ENCODE measurements at places on chromosomes 3 and 15.
A peak's percentile ranks its signal among the peaks of the same experiment; 100 is the strongest.

GRCh38 chr3:101667844-101668243 lies 9.1 kb downstream of the ZBTB11 start:
- no peak for DNase-seq

- peak; percentile 44 for DNase-seq
Measured at GRCh38 chr3:72155391-72156064, 370.6 kb upstream of the PROK2 start.

- DNase-seq: no peak
Measured at GRCh38 chr3:7710284-7710683, 791.3 kb upstream of the LMCD1 start.

GRCh38 chr3:173743111-173743510 lies 345.6 kb downstream of the NLGN1 start:
- no peak for DNase-seq

GRCh38 chr3:26596335-26596734 lies 26.2 kb upstream of the LRRC3B start:
- no peak for DNase-seq

DNA sequence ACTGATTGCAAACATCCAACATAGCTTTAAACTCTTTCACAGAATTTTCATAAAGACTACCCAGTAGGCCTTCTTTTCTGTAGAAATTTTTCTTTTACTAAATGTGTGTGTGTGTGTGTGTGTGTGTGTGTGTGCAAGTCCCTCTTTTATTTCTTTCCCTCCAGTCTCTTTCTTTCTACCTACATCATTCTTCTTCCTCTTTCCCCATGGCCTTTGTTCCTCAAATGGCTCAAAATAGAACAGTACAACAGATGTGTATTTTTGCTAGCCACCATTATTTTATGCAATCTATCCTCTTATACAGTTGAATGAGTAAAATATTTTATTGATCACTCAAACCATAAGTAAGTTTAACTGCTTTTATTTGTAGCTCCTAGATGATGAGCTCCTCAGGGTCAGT lies 76.4 kb downstream of the USF3 start:
- no peak for DNase-seq

DNA sequence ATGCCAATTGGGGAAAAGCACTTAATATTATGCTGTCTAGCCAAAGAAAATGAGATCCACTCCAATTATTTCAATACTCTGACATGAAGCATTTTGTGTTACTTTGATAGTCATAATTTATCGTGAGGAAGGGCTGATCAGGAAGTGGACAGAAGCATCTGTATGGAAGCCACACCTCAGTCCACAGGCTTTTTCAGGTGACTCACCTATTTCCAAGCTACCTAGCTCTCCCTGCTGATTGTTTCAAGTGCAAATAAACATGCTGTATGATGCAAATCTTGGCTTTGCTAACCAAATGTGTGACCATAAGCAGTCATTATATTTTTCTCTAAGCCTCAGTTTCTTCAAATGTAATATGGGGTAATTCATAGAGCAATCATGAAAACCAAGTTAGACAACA lies 30.8 kb upstream of the CPB1 start:
- no peak for DNase-seq

DNA sequence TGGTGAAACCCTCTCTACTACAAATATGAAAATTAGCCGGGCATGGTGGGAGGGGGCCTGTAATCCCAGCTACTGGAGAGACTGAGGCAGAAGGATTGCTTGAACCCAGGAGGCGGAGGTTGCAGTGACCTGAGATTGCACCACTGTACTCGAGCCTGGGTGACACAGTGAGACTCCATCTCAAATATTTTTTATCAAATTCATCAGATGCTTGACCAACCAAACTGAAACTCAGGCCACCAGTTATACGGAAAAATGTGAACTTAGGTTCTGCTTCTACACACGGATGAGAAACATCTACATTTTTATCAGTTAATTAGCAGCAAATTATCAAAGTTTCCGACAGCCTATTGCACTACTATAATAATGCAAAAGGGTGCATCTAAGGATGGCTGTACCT lies 4.8 kb downstream of the ARF4 start:
- DNase-seq: no peak

DNA sequence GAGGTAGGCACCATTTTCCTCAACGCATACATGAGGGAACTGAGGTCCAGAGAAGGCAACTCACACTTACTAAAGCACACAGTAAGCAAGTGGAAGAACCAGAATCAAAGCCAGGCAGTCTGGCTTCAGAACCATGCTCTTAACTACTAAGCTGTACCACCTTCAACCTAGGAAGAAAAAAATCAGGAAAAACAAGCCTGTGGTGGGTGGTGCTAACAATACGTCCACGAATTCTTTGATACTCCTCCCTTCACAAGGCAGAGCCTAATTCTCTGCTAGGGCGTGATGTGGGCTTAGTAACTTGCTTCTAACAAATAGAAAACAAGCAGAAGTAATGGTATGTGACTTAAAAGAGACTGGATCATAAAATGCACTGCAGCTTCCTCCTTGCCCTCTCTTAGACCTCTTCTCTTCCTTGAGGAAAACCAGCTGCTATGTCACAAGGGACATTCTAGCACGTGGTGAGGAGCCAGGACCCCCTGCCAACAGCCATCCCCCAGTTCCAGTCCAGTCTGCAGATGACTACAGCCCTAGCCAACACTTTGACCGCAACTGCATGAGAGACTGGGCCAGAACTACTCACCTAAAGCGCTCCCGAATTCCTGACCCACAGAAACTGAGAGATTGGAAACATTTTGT lies 36.9 kb downstream of the HACD2 start:
- peak; percentile 48 for DNase-seq

DNA sequence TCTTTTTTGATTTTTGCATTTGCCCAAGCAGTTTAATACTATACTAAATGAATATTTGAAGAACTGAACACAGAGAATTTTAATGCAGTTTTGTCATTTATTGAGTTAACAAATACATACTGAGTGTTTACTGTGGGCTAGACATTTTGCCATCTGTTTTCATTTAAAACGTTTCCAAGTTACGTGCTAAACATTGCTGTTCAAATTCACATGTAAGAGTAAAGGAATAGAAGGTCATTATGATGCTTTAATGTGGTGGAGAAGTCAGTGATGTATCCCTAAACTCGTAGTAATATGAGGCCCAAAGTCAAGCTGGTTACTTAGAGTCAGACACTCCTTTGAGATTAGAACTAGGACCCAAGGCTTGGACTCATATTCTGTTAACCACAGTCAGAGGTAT lies 49.4 kb downstream of the CRYBG3 start:
- no peak for DNase-seq

- no peak for DNase-seq
Measured at GRCh38 chr15:53447053-53447574, 312.3 kb downstream of the WDR72 start.

DNA sequence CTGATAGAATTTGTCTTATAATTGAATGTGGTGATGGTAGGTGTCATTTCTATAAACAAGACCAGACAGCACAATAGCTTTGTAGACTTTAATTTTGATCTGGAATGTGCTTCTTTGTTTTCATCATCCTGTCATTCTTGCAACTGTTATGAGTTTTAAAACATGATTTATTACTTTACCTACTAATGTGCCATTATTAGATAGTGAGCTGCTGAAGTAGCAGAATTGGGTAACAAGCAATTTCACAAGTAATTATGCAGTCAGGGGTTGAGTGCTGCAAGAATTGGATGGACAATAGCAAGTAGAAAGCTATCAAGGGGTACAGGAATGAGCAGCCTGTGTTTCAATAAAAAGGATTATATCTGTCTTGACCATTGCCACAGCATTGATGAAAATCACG lies 975.6 kb downstream of the ROBO1 start:
- DNase-seq: no peak

DNA sequence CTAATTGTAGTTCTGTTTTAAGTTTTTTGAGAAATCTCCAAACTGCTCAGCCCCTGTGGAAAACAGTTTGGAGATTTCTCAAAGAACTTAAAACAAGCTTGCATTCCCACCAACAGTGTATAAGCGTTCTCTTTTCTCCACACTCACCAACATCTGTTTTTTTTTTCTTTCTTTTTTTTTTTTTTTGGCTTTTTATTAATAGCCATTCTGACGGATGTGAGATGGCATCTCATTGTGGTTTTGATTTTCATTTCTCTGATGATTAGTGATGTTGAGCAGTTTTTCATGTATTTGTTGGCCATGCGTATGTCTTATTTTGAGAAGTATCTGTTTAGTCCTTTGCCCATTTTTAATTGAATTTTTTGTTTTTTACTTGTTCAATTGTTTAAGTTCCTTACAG lies 73.1 kb upstream of the COL8A1 start:
- DNase-seq: no peak

DNA sequence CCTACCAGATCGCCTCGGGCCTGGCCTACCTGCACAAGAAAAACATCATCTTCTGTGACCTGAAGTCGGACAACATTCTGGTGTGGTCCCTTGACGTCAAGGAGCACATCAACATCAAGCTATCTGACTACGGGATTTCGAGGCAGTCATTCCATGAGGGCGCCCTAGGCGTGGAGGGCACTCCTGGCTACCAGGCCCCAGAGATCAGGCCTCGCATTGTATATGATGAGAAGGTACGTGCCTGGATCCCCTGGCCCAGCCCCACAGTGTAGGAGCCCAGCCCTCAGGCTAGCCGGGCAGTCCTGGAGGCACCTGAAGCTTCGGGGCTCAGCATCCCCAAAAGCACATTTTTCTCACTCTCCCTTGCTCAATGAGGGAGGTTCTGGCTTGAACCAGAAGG lies 135.8 kb downstream of the LRRK1 start:
- DNase-seq: no peak
